Psoas muscle (tissue), 8 donors: ENCODE measurements at places on chromosomes 2 and 18. TPM values are rescaled to one million over a fixed set of nuclear protein-coding genes. Genes with fewer than 3 reads are reported as not detected.

The LIMS3 gene
- polyA plus RNA-seq: 5.6 TPM

The TGFA gene
- polyA plus RNA-seq: 0.09 TPM

DNA sequence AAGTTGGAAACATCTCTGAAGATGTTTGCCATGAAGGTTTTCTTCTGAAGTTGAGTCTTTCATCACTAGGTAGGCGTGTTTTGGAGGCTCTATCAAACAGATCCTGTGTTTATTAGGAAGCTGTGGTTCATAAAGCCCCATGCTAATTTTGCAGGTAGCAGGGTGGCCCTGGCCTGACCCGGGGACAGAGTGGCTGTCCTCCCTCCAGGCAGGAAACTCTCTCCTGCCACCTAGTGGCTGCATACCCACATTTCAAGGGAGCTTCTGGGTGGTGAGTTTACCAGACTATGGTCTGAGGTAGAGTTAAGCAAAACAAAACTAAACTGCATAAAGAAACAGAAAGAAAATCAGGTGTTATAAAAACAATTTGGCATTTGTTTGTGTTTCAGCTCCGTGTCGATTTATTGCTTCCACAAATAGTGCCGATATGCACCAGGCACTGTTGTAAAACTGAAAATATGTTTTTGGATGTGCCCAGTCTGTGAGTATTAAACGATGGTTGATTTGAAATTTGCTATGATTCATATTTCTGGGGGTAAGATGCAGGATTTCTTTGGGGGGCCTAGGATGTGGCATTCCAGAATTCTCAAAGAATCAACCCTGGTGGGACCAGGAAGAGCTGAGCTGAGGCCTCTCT, 26.0 kb upstream of the IL37 start:
- H3K36me3 ChIP-seq: no peaks in the 10 kb centered on the region
- no peak overlapping the region for H3K27ac ChIP-seq
- no peaks in the 10 kb centered on the region for H3K27me3 ChIP-seq
- DNase-seq: peak; percentile 18
- no peak overlapping the region for H3K4me3 ChIP-seq
- H3K4me1 ChIP-seq: no peaks in the 10 kb centered on the region

The ITM2C gene
- polyA plus RNA-seq: 9.1 TPM

DNA sequence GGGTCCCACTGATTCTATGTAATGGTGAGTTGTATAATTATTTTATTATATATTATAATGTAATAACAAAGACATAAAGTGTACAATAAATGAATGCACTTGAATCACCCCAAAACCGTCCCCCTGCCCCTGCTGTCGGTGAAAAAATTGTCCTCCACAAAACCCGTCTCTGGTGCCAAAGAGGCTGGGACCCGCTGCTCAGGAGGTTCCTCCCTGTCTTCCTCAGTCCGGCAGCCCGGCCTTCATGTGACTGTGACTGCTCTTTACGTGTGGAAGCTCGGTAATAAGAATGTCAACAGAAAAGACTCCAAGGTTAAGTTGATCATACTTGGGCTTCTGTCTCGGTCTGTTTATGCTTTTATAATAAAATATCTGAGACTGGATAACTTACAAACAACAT, 32.7 kb upstream of the ADNP2 start:
- no peaks in the 10 kb centered on the region for H3K4me1 ChIP-seq
- peaks cover 2% of the 10 kb centered on the region for H3K36me3 ChIP-seq
- no peaks in the 10 kb centered on the region for H3K27me3 ChIP-seq
- DNase-seq: no peak

The MYL1 gene
- 2,439 TPM for polyA plus RNA-seq

GRCh38 chr2:72694715-72695496, 130.9 kb downstream of the EXOC6B start:
- H3K4me3 ChIP-seq: no peak overlapping the region
- H3K36me3 ChIP-seq: no peaks in the 10 kb centered on the region
- H3K4me1 ChIP-seq: peaks cover 13% of the 10 kb centered on the region
- H3K27ac ChIP-seq: no peak overlapping the region

The SRD5A2 gene
- polyA plus RNA-seq: 0.16 TPM

- H3K36me3 ChIP-seq: no peaks in the 10 kb centered on the region
- no peaks in the 10 kb centered on the region for H3K27me3 ChIP-seq
- no peak for DNase-seq
- no peaks in the 10 kb centered on the region for H3K4me1 ChIP-seq
- H3K4me3 ChIP-seq: no peak overlapping the region
Observed at GRCh38 chr2:207937823-207938222, 87.5 kb downstream of the PLEKHM3 start.

- no peaks in the 10 kb centered on the region for H3K4me1 ChIP-seq
Observed at GRCh38 chr2:173770947-173771678, 194.1 kb downstream of the SP3 start.

The FBXO36 gene
- polyA plus RNA-seq: 0.21 TPM

DNA sequence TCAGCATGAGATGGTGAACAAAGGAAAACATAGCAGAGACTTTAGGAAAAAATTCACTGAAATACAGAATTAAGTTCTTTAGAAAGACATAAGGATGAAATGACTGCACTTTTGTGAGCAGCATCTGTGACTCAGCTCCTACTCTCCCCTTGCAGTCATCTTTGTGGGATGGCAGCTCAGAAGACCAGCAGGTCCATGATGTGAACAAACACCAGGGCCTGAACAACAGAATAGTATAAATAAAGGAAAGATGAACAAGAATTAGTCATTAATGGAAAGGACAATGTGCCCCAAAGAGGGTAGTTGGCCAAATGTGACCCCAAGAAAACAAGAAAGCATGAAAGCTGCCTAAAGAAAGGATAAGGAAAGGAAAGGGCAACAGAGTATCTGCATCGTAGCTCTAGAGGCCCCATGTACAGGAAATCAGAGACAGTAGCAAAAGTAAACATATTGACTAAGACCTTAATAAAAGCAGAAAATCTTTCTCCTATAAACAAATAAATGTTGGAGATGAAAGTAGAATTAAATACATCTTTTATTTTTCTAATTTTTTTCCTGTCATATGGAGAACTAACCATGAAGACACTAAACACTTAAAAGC, 318.0 kb downstream of the ZEB2 start:
- no peak overlapping the region for H3K27ac ChIP-seq
- H3K4me3 ChIP-seq: no peak overlapping the region

The MEP1B gene
- not detected for polyA plus RNA-seq

- H3K27me3 ChIP-seq: no peaks in the 10 kb centered on the region
- H3K27ac ChIP-seq: no peak overlapping the region
- H3K4me3 ChIP-seq: no peak overlapping the region
- no peaks in the 10 kb centered on the region for H3K4me1 ChIP-seq
- H3K36me3 ChIP-seq: no peaks in the 10 kb centered on the region
- no peak for DNase-seq
Observed at GRCh38 chr2:6011921-6012320, 319.7 kb downstream of the SOX11 start.

DNA sequence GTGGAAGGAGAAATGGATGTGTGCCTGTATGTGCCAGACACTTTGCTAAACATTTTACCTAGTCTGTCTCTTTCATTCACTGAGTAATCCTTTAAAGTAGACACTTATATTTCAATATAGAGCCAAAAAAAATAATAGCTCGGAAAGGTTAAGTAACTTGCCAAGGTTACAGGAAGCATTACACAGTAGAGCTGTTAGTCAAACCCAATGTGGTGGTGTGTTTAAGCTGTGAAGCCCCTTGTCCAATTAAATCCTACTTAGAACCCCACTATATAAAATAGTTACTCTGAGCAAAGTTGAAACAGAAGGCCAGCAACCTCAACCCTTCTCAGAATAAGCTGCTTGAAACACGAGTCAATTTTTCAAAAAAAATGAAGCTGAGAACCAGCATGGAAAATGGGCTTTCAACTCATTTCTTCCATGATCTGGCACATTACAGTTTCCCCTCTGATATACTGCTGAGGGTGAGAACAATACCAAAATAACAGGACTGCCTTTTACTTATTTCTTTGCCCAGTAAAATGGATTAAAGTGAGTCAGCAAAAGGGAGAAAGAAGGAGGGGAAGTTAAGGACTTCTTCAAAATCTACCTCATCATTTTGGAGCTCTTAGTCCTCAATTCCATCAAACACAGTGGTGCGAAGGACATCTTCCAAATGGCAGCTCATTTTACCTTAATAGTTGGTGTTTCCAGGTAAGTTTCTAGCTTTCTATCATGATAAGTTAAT, 7.9 kb downstream of the RDH14 start:
- H3K27ac ChIP-seq: no peak overlapping the region
- no peaks in the 10 kb centered on the region for H3K27me3 ChIP-seq
- H3K4me3 ChIP-seq: no peak overlapping the region

- no peaks in the 10 kb centered on the region for H3K27me3 ChIP-seq
- DNase-seq: no peak
- no peak overlapping the region for H3K27ac ChIP-seq
- no peaks in the 10 kb centered on the region for H3K36me3 ChIP-seq
- no peak overlapping the region for H3K4me3 ChIP-seq
Observed at GRCh38 chr2:230582851-230583283, 129.8 kb upstream of the CAB39 start.

DNA sequence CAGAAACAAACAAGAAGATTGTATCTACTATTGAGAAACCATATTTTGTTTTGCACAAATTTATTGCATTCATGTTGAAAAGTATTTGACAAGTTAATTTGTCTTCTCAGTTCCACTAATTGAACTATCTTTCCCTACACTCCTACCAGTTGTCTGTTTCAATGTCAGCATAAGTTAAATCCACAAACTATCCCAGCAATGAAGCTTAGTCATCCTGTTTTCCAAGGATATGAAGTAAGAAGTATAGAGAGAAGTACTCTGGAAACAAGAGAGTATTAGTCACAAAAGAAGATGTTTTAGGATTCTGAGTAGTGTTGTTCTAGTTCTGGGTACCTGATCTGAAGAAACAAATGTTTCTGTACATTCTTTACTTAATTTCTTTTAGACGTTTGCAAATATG, 261.6 kb upstream of the ZNF804A start:
- H3K36me3 ChIP-seq: no peaks in the 10 kb centered on the region
- DNase-seq: no peak
- no peaks in the 10 kb centered on the region for H3K4me1 ChIP-seq

The STPG4 gene
- not detected for polyA plus RNA-seq

DNA sequence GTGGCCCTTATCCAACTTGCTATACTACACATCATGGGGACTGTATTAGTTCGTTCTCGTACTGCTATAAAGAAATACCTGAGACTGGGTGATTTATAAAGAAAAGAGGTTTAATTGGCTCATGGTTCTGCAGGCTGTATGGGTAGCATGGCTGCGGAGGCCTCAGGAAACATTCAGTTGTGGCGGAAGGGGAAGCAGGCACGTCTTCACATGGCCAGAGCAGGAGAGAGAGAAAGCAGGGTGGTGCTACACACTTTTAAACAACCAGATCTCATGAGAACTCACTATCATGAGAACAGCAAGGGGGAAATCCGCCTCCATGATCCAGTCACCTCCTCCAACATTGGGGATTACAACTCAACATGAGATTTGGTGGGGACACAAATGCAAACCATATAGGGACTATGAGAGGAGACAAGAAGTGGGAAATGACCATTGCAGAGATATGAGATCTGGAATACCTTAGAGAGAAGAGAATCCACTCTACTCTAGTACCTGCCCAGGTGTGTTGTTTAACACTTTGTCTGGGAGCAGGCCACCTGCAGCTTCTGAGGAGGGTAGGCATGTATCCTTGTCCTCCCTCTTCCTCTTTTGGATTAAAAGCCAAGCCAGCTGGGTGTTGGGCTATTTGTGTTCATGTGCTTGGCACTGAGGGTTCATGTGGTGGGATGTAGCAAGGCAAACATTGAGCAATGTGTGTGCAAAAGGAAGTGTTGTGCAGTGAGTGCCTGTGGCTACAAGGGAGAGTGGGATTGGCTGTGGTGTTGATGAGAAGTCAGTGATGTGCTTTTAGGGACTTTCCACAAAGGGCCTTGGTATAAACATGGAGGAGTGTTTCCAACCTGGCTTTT, 22.8 kb downstream of the TTLL4 start:
- peak overlapping the region; percentile 33 for H3K27ac ChIP-seq
- no peaks in the 10 kb centered on the region for H3K27me3 ChIP-seq
- peaks cover 23% of the 10 kb centered on the region for H3K4me1 ChIP-seq
- DNase-seq: no peak
- H3K36me3 ChIP-seq: peaks cover 8% of the 10 kb centered on the region

DNA sequence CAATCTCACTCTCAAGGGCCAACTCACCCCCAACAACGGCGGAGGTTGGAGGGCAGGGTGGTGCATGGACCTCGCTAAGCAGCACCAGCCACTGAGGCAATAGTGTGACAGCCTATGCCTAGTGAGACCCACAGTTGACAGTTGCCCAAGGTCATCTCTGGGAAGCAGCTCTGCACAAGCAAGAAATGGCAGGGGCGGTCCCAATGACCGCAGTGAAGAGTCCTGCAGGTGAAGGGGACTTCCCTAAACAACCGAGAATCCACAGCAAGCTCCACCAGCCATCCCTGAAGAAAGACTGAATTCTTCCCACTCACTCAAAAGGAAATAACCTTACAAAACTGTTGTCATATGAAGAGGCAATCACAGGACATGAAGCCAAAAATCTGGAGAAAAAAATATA, 313.4 kb upstream of the ID2 start:
- H3K4me3 ChIP-seq: no peak overlapping the region
- no peak overlapping the region for H3K27ac ChIP-seq
- no peaks in the 10 kb centered on the region for H3K27me3 ChIP-seq
- no peaks in the 10 kb centered on the region for H3K4me1 ChIP-seq
- no peaks in the 10 kb centered on the region for H3K36me3 ChIP-seq
- no peak for DNase-seq

GRCh38 chr2:19697131-19697530, 204.7 kb downstream of the TTC32 start:
- H3K36me3 ChIP-seq: no peaks in the 10 kb centered on the region
- H3K4me3 ChIP-seq: no peak overlapping the region
- H3K27me3 ChIP-seq: no peaks in the 10 kb centered on the region
- no peak overlapping the region for H3K27ac ChIP-seq
- H3K4me1 ChIP-seq: peaks cover 6% of the 10 kb centered on the region
